D721Med (cell line): ENCODE measurements at places on chromosomes 12 and 14.

GRCh38 chr14:99148861-99149610, 123.0 kb downstream of the BCL11B start:
- no peak for DNase-seq

DNA sequence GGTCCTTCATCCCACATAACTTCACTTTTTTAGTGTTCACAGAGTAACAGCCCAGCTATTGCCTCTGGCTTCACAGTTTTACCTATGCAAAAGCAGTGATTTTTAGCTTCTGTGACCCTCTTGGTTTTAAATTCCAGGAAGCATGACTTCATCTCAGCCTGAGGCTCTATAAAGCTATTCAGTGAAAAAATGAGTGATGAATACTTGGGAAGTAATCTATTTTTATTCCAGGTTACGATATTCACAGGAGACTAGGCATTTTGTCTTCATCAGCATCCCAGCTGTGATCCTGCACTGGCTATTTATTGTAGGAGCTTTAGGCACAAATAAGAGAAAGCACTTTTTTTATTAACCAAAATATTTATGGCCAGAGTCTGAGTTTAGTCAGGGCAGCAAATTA, 164.8 kb downstream of the SNAPC1 start:
- DNase-seq = no peak

GRCh38 chr12:47801904-47802246, 17.8 kb downstream of the HDAC7 start:
- DNase-seq = no peak

GRCh38 chr14:88746052-88746451, 46.7 kb downstream of the EML5 start:
- DNase-seq = no peak

DNA sequence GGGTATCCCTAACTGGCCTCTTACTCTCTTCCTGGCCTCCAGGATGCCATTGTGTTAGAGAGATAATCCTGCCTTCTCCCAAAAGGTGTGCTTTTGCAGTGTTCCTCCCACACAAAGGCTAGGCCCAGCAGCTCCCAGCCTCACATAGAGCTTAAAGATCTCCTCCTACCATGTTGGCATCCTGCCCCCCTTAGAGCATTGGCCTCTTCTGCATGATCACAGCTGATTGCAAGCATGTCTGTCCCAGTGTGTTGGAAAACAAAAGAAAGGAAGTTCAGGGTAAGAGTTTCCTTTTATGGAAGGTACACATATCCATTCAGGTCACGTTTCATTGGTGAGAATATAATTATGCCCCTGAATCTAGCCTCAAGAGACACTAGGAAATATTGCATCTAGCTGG, 405.4 kb downstream of the TMTC2 start:
- DNase-seq = no peak

DNA sequence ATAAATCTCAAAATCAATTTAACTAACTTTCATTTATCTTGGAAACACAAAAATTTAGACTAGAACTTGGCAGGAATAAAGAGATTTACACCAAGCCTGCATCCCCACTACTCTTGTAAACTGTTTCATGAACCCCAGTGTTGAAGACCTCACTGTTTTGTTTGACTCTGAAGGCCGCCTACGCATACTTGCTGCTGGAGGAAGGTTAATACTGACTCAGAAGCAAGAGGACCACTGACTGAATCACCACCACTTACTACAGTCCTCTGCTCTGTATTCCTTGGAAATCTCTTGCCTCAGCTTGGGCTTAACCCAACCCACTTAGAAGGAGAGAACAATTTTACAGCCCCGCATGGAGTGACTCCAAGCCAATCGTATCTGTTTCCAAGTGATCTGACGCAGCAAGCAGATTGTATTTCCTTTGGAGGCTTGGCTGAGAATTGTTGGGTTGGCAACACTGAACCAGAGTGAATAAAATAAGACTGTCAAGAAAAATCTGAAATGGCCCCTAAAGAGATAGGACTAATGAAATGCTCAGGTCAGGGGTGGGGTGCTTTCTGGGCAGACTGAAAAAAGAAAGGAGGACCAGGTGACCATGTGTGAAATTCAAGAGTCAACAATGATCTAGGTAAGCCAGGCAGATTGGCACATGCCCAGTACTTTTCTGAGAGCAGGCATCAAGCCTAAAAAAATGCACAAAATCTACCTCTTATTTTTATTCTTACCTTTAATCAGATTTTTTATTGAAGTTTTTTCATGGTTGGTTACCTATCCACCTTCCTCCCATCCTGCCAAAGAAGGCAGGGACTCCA, 248.6 kb downstream of the ZFP36L1 start:
- DNase-seq = no peak

- no peak for DNase-seq
These were observed 13.8 kb downstream of the NFKBIA start for GRCh38 chr14:35390577-35391387.

DNA sequence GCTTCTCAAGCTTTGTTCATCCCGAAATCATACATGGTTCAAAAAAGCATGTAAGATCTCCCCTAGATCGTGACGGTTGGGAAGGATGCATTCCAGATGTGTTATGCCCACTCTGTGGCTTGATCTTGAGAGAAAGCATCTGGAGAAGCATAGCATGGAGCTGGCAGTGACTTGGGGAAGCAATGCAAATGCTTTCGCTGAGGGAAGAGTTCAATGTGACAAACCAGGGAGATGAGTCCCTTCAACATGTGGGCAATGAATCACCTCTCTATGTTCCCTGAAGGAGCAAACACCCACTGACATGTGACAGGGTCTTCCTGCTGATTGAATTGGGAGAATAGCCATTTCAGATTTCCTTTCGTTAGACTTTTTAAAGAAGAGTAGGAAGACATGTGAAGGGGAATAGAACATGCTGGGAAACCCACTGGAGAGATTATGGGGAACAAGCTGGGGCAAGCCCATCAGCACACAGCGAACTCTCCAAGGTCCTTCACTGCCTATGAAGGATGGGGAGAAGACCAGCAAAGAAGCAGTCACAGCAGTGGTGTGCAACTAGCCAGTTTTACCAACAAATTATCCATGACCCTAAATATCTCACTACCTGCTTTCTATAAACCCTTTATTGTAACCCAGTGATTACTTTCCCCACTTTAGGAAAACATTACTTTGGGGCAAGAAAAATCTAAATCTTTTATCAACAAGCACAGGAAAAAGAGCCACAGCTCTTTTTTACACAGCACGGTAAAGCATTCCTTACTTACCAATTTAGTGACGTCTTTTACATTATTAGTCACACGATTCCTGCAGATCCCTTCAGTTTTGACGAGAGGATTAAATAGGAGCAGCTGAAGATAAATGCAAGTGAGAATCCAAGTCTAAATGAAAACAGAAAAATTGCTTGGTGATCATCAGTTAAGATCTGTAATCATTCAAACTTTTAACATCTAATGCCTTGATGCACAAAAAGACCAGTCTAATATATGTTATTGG, 35.0 kb downstream of the KITLG start:
- no peak for DNase-seq

GRCh38 chr12:46384451-46385309, 12.1 kb upstream of the SLC38A2 start:
- DNase-seq = no peak

DNA sequence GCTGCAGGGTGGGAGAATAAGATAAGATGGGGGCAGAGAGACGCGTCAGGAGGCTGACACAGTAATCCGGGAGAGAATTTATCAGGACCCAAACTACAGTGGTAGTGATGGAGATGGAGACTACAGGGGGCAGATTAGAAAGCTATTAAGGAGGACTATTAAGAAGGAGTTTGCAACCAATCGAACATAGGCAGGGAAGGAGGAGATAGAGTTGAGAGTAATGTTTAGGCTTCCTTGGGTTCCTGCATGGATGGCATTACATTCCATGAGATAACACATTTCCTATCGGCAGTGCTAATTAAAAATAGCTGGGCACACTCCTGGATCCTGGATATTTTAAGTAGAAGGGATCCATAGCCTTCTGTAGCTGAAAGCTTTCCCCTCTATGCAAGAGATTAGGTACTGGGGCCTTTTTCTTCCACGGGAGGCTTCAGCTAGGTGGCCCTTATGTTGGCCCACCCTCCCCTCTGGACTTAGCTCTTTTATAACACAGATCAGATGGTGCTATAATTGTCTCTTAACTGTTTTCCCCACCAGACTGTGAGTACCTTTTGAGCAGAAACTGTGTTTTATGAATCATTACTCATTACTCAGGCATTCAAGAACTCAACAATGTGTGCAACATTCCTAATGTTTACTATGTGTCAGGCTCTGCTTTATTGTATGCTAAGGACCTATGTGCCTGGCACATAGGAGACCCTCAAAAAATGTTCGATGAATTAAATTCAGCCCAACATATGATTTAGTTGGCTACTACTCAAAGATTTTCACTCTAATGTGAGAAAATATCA, 113.0 kb downstream of the RMST start:
- no peak for DNase-seq

- DNase-seq = no peak
These were observed 1320.9 kb upstream of the FLRT2 start for GRCh38 chr14:84209031-84209430.

DNA sequence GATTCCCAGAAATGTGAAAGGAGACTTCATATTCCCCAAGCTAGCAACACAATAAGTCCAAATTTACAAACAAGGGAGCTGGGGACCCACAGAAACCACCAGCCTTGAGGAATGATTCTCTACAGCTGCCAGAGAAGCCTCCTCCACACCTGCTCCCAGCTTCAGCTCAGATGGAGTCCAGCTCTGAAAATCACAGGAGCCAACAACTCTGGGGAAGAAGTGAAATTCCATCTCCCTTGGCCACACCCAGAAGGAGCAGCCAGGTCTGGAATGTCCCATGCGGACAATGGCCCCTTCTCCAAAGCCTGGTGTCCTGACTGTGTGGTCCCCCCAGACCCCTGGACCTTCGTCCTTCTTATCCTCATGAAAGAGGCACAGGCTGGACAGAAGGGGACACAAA, 45.4 kb downstream of the SYNE3 start:
- DNase-seq = no peak

DNA sequence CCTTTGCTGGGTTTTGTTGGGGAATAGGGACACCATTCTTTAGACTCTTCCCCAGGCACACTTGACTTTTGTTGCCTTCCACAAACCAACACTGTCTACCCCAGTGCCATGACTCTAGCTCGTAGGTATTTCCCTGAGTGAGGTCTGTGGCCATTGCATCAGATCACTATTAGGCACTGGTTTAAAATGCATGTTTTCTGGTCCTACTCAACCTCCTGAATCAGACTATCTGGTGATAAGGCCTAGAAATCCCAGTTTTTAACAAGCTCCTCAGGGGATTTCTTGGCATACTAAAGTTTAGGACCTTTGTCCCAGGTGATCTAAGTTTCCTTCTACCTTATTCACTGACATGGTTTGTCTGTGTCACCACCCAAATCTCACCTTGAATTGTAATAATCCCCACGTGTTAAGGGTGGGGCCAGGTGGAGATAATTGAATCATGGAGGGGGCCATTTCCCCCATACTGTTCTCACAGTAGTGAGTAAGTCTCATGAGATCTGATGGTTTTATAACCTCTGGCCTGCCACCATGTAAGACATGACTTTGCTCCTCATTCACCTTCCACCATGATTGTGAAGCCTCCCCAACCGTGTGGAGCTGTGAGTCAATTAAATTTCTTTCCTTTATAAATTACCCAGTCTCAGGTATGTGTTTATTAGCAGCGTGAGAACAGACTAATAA, 87.8 kb upstream of the PSMC1 start:
- no peak for DNase-seq

- no peak for DNase-seq
These were observed 21.5 kb upstream of the IFNG start for GRCh38 chr12:68180792-68181744.

DNA sequence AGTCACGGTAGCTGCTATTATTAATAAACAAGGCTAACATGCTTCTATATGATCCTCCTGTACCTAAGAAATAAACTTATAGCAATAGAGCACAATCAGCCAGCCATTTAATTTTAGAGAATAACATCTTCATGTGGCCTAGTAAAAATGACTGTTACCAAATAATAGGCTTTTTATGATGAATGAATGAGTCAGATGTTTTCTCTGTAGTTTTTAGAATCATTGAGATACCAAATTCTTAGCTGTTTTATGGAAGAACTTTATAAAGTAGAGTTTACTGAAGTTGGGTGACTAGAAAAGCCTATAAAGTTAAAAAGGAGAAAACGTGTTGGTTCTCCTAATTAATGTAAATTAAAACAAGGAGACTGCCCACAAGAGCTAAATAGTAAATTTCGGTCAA, 40.7 kb downstream of the WNK1 start:
- no peak for DNase-seq

DNA sequence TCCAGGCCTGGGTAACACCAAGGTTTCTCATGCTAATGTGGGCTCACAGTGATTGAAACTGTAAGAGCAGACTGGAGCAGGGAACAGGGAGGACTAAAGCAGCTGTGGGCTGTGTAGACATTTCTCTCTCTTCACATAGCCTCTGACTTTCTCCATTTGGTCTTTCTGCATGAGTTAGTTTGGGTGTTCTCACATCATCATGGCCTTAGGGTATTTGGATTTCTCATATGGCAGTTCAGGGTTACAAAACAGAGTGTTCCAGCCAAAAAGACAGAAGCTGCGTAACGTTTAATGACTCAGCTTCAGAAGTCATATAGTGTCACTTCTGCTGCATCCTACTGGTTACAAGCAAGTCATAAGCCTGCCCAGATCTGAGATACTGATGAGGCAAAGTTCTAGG, 52.0 kb upstream of the OSBPL8 start:
- DNase-seq = no peak

DNA sequence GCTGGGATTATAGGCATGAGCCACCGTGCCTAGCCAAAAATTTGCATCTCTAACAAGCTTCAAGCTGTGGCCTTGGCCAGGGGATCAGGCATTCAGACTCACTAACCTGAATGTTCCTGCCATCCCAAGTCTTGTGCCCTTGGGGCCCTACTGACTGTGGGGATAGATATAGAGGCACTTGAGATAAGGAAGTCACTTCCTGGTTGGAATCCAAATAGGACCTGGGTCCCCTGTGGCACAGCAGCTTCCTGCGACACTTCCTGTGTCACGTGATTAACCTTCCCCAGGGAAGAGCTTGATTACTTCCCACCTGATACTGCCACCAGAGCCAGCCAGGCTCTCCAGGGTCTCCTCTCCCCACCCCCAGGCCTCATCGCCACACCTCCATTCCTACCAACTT, 128.2 kb downstream of the BCL11B start:
- no peak for DNase-seq

DNA sequence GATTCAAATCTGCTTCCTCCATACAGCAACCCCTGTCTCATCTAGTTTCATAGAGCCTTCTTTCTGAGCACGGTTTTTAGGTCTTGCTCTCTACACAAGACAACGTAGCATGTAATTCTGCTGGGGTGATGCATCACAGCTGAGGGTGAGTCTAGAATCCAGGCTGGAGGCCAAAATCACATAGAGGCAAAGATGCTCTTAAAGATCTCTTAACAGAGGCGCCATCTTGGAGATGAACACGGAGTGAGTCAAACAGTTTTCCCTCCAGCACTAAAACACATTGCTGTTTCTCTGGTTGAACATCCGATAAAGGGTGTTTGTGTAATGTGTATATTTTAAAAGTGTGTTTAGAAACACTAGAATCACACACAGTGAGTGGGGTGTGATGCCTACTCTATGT, 78.9 kb downstream of the NOS1 start:
- no peak for DNase-seq

DNA sequence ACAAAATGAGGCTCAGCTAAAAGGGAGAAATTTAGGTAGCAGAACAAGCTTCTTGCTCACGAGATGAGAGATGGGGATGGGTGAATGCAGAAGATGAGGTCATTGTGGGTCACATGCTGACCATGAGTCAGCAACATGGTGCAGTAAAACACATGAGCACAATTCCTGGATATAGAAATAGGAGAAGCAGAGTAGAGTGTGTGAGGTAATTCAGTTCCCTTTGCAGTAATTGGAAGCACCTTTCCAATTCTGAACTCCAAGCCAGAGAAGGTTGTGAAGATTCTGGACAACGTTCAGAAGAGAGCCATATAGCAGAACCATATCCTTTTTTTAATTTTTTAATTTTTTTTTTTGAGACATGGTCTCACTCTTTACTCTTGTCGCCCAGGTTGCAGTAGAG, 62.0 kb upstream of the LMNTD1 start:
- DNase-seq = no peak
